H54 (cell line): ENCODE measurements at places on chromosomes 2 and 18.

DNA sequence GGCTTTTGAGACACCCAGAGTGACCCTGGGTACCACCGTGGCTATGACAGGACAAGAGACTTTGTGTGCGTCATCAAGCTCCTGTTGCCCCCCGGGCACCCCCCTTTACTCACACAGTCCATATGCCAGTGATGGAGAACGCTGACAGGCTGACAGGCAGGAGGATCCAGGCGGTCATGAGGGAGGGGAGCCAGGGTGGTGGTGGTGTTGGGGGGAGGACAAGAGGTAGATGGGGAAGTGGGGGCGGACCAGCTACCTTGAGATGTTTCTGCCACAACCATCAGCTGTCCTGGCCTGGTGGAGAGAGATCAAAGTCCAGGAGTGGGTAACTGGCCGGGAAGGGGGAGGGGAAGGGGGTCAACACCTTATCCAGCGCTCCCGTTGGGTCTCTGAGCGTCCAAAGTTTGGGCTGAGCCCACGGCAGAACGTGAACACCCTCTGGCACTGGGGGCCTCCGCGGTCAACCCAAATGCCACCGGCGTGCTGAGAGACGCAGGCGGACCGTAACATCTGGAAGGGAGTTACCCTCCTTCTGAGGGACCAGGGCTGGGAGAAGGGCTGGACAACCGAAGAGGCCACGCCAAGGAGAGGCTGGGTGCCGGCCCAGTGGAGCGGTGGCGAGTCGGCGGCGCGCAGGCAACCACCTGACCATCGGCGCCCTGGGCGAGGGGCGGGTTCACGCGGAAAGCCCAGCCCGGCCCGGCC, 575 bp downstream of the TMEM150A start:
- DNase-seq: no peak

GRCh38 chr18:56235481-56236013, 402.8 kb downstream of the TXNL1 start:
- DNase-seq: no peak

GRCh38 chr2:32231959-32232358, 32.7 kb downstream of the NLRC4 start:
- DNase-seq: no peak

- DNase-seq: no peak
Observed at GRCh38 chr2:15953891-15954680, 13.7 kb downstream of the MYCN start.

DNA sequence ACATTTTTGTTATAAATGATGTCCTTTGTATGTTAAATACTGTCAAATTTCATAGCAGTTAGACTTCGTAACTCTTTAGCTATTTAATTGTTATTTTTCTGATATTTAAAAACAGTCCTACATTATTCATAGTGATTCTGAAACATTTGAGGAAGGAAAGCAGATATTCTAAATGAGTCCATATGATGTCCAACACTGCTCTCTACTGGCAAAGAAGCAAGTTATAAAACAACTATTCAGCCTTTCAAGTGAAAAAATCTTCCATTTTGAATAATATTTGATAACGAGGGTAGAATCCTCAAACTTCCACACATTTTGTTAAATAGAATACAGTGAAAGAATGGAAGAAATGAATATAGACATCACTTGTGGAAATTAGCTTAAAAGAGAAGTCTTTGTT, 220.8 kb downstream of the GULP1 start:
- DNase-seq: no peak

GRCh38 chr2:172817411-172817810, 81.8 kb downstream of the RAPGEF4 start:
- DNase-seq: no peak

GRCh38 chr18:79058007-79058406, 11.2 kb upstream of the ATP9B start:
- DNase-seq: no peak

DNA sequence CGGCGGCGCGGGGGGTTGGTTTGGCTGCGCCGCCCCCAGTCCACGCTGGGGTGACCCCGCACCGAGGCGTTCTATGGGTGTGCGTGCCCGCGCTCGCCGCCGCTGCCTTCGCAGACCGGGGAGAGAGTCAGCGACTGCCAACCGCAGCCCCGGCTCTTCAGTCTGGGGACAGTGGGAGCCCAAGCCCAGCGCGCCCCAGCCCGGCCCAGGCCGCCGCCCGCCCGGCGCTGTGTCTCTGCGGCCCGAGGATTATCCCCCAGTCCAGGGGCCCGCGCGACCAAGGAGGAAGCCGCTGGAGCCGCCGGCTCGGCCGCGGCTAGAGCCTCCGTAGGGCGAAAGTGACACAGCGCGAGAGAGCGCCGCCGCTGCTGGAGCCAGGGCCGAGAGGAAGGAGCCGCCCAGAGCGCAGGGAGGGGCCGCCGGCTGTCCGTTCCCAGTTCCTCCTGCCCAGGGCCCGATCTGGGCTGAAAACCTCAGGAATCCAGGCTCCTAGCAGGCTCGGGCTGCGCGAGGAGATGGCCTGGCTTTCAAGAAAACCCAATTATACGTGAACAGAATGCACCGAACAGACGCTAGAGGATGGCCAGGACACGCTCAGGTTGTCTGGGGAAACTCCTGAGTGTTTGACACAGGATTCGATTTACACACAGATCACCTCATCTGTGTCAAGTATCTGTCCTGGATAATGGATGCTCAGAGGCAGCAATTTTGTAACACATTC, 2.4 kb downstream of the CTIF start:
- DNase-seq: peak; percentile 48

DNA sequence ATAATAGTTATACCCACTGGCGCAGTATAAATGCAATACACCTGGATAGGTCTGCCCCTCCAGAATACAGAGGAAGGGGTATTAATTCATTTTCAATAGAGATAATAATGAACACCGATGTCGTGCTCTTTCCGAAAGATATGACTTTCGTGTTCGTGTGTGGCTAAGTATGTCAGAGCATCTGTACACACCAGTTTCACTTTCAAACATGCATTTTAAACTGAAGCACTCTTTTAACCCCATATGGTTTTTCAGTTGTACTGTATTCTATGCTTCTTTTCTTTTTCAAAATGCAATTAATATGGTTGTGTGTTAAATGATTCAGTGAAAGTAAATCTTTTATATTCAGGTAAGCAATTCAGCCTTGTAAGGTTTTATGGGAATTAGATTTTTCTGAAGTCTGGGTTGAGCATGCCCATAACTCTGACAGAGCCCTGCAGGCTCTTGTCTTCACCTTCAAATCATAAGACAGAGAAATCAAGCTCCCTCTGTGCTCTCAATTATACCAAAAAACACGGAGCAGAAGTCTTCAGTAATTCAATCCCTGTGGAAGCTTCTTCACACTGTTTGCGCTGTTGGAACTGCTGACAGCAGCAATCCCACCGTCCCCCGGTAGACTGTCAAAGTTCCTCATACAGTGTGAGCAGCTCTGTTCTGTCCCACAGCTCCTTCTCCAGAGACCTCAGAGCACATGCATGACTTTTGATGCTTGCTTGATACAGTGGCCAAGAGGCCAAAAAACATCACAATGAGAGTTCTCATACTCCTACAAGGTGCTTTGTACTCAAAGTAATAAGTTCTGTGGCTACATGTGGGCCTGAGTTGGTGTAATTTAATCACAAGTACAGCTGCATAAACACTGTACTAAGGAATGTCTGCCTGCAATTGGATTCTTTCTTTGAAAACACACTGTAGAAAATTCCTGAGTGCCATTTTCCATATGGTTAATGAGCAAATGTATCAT, 186.8 kb downstream of the ZNF521 start:
- DNase-seq: no peak

DNA sequence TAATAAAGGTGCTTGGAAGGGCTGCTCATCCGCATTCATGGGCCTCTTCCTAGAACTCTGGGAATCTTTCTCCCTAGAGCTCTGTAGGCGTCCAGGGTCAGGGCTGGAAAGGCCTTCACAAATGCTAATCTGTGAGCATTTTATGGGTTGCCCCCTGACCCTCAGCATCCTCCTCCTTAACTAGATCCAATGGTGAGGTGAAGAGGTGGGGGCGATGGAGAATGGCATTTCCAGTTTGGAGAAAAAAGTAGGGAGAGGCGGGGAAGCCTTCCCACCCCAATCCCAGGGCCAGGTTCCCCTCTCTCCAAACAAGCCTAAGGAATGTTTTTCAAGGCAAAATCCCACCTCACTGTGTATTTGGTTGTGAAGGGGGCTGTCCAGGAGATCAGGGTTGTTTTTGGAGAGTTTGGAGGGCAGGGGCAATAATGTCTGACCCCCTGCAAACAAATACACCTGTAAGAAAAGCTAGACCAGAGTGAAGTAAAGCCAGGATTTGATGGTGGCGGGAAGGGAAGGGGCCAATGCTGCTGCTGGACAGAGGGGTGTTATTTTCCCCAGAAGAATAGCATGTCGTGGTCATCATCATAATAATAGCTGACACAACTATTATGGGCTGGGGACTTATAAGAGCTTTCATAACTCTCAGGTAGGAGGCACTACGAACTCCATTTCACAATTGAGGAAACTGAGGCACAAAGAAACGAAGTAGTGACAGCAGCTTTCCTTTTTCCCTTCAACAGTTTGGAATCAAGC, 1.4 kb upstream of the MYCN start:
- DNase-seq: no peak

GRCh38 chr2:45119855-45120254, 110.6 kb upstream of the SIX2 start:
- DNase-seq: peak; percentile 19

- no peak for DNase-seq
Observed at GRCh38 chr2:120551522-120551921, 184.1 kb upstream of the GLI2 start.

GRCh38 chr2:165203689-165204559, at the start of gene SCN3A:
TSS of gene SCN3A (minus strand) at chr2:165204050. CDS start at chr2:165176394, 27,656 bp downstream.
- peak; percentile 5 for DNase-seq

DNA sequence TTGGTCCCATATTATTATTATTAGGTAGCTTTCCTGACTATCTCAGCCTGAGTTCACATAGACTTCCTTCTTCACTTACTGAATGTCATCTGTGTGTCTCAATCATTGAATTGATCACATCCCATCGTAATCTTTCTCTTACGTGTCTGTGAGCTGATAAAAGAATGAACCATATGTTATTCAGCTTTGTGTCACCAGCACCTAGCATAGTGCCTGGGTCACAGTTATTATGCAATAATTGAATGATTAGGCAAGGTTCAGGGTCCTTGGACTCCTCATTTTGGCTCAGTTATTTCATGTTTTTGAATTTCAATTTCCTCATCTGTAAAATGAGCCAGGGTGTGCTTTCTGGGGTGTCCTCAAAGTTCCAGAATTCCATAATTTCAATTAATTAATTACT, 107.2 kb downstream of the ZEB2 start:
- DNase-seq: no peak

- no peak for DNase-seq
Observed at GRCh38 chr18:6917072-6917471, 187.6 kb downstream of the ARHGAP28 start.

GRCh38 chr2:21404827-21405625, 281.3 kb downstream of the TDRD15 start:
- DNase-seq: no peak

- no peak for DNase-seq
Observed at GRCh38 chr2:72112981-72113846, 34.4 kb downstream of the CYP26B1 start.

GRCh38 chr2:105775809-105776559, 31.3 kb downstream of the NCK2 start:
- DNase-seq: no peak

GRCh38 chr2:557635-558301, 119.4 kb downstream of the TMEM18 start:
- DNase-seq: no peak

DNA sequence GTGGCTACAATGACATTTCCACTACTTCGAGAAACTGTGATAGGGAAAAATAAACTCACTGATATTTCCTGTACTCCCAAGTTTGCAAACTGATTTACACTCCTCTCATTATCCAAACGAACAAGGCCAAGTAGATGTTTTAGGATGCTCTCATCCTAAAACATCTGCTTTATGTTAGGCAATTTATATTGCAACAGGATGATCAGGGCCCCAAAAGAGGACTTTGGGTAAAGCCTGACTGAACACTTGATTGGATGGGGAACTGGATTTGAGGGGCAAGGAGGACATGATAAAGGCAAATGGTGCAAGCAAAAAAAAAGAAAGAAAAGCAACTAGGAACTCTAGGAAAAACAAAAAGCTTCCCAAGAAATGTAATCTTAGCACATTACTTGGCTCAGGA, 2.1 kb upstream of the HES6 start:
- no peak for DNase-seq

- no peak for DNase-seq
Observed at GRCh38 chr2:24241528-24241927, 66.7 kb downstream of the FAM228A start.

DNA sequence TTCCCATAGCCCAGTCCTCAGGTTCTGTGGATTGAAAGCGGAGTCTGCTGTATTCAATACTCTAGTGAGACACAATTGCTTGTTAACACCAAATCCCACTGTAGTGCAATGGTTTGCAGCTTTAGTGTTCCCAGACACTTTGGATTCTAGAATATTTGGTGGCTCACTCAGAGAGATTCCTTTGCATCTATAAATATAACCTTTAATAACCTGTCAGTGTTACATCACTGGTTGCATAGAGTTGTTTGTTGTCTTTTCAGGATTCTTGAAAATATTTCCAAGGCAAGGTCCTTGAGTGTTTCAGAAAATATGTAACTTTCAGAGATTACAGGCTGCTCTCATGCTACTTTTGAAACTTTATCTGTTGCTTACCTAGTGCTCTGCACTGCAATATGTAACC, 157.5 kb downstream of the ZEB2 start:
- no peak for DNase-seq

GRCh38 chr2:41930807-41931566, 116.8 kb upstream of the PKDCC start:
- DNase-seq: peak; percentile 41

DNA sequence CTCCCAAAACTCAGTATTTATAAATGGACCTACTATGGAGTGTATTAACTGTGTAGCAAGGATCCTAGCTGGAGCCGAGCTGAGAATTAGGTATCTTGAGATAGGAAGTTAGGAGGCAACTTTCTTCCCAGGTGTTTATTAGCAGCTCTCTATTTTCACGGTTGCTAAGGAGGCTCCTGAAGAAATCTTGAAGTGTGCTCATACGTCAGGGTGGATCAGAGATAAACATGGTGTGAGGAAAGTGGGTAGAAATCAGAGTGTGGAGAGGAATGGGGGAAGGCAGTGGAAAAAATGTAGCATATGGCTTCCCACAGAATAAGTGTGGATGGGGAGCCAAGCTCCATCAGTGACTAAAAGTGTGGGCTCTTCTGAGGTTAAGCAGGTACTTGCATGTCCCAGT, 104.3 kb downstream of the ABCA12 start:
- no peak for DNase-seq

GRCh38 chr2:125852364-125852763, 803.6 kb upstream of the GYPC start:
- DNase-seq: no peak

GRCh38 chr2:79638410-79638809, 125.6 kb downstream of the CTNNA2 start:
- DNase-seq: no peak

- no peak for DNase-seq
Observed at GRCh38 chr2:177711483-177712265, 319.1 kb downstream of the AGPS start.

- DNase-seq: no peak
Observed at GRCh38 chr2:217902379-217903141, 100.2 kb downstream of the TNS1 start.

GRCh38 chr2:134625311-134625710, 93.5 kb downstream of the TMEM163 start:
- no peak for DNase-seq
